NCI-H1436 treated with DMSO at 0.1 percent for 48 hours (cell line): ENCODE measurements at places on chromosomes 2 and 18.

- no peak for DNase-seq
Observed at GRCh38 chr18:2395427-2396161, 175.7 kb downstream of the METTL4 start.

- no peak for DNase-seq
Observed at GRCh38 chr2:203612246-203612645, 77.1 kb upstream of the RAPH1 start.

GRCh38 chr2:10790228-10790973 is 22.2 kb downstream of the PDIA6 start:
- DNase-seq: no peak

GRCh38 chr2:114651933-114652332 is 209.5 kb downstream of the DPP10 start:
- DNase-seq: no peak

DNA sequence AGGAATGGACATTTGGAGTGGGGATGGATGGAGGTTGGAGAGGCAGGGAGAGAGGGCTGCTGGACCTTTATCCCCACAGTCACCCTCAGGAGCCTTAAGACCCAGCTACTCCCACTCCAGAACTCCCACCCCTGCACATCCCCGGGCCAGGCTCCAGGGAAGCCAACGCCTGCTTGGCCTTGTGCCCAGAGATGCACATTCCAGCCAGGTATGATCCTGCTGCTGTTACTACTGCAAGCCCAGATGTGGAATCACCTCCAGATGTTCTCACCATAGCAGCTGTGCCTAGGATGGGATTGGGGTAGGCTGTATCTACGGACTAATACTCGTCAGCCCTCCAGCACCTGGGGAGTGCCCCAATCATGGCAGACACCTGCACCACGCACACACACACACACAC is 71.7 kb downstream of the ZFP36L2 start:
- no peak for DNase-seq

GRCh38 chr2:217451666-217452065 is 551.1 kb downstream of the TNS1 start:
- no peak for DNase-seq

DNA sequence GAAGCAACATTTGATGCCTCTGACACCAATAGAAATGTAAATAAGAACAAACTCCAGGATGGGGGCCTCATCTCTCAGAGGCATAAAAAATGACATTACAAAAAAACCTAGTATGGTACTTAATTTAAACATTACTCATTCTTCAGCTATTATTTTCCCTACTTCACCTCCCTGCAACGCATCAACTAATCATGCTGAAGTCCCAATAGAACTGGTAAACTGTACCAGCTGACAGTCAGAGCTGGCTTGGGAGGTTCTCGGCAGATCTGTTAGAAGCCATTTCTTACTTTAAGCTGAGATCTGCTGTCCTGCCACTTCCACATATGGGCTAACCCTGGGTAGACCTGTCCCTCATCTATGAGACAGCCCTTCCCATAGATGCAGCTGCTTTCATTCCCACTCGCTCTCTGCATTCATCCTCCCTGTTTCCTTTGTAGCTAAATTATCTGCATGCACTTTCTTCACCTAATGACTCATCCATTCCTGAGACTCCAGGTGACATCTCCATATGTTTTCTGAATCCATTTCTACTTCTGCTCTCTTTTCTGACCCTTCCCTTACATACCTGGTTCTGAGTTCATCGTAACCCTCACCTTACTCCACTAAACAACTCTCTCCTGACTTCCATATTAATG is 108.1 kb downstream of the AOX1 start:
- no peak for DNase-seq

- no peak for DNase-seq
Observed at GRCh38 chr2:88757025-88757424, 65.6 kb downstream of the RPIA start.

DNA sequence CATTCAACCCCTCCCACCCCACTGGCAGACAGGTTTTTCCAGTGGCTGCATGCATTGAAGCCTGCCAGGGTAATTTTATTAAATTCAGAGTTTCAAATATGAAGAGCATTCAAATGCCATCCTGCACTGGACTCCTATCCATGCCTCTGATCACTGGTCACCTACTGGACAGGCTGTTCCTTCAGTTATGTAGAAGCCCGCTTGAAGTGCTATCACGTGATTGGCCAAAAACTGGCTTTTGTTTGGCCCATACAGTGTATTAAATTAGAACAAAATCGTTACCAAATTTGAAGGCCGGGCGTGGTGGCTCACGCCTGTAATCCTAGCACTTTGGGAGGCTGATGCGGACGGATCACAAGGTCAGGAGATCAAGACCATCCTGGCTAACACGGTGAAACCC is 464.1 kb downstream of the TSN start:
- DNase-seq: no peak

GRCh38 chr18:8261651-8262091 is 347.6 kb upstream of the RAB12 start:
- DNase-seq: no peak

DNA sequence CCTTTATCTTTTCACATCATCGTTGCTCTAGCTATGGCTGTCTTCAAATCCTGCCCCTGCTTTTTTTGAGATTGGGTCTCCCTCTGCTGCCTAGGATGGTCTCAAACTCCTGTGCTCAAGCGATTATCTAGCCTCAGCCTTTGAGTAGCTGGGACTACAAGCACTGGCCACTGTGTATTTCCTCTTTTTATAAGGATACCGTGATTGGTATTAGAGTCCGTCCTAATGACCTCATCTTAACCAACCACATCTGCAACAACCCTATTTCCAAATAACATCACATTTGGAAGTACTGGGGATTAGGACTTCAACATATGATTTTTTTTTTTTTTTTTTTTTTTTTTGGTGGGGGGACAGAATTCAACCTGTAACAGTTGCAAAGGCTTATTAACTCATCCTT is 9.1 kb downstream of the RESP18 start:
- no peak for DNase-seq

DNA sequence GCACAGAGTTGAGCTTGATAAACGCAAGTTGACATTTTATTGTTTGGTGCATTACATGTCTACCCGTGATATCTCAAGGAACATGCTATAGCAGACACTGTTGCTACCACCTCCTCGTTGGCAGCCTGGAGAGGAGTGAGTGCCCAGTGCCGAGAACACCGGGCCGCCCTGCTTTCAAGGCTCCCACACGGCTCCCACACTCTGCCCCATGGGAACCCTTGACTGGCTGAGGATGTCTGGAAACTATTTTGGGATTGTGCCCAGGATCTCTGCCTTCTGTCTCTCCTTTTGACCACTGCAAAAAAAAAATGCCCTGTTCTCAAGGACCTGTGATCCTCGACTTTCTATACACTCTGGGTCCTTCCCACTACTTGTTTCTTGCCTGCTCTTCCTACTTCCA is 21.1 kb downstream of the TET3 start:
- DNase-seq: no peak

- no peak for DNase-seq
Observed at GRCh38 chr18:903701-904100, 970 bp upstream of the ADCYAP1 start.

- DNase-seq: no peak
Observed at GRCh38 chr2:190976521-190976920, 37.5 kb downstream of the STAT1 start.

GRCh38 chr2:43033466-43034241 is 192.8 kb downstream of the ZFP36L2 start:
- DNase-seq: no peak

DNA sequence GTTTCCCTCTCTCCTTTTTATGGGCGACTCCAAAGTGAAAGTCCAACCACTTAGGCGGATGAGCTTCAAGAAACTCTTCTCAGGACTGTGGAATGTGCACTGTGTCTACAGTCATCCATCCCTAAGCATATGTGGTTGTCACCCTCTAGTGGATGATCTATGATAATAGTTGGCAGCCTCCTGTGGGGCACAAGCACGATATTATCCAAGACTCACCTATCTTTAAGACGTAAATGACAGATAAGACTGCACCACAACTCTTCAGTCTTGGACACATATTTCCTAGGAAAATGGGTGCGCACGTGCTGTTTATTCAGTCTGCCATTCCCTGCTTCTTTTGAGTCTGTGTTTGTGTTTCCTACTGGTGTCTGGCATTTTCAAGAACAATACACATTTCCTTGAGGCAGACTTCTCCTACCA is 145.5 kb upstream of the CTAGE1 start:
- no peak for DNase-seq

GRCh38 chr18:987325-988186 is 82.9 kb downstream of the ADCYAP1 start:
- no peak for DNase-seq
